Caco-2 (cell line): ENCODE measurements at places on chromosomes 2 and 18.

- no peak for DNase-seq
These were observed 133.4 kb downstream of the NRP2 start for GRCh38 chr2:205815673-205816072.

DNA sequence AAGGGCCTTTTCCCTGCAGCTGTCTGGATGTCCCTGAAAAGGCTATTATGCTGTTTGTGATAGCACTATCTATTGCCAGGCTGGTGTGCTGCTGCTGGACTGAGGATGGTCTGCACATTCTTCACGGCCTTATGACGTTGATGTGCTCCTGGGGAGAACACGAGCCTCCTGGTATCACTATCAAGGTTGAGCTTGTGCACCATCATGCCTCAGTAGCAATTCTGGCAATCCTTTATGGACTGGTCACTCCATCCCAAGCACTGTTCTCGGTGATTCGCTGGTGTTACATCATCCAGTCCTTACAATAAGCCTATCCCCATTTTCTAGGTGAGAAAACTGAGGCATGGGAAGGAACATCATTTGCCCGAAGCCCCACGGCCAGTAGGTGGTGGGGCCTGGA is 18.2 kb upstream of the CCBE1 start:
- no peak for DNase-seq

GRCh38 chr2:208017721-208018120 is 7.6 kb downstream of the PLEKHM3 start:
- DNase-seq = no peak

- DNase-seq = no peak
These were observed 39.3 kb downstream of the TRABD2A start for GRCh38 chr2:84841577-84841976.

DNA sequence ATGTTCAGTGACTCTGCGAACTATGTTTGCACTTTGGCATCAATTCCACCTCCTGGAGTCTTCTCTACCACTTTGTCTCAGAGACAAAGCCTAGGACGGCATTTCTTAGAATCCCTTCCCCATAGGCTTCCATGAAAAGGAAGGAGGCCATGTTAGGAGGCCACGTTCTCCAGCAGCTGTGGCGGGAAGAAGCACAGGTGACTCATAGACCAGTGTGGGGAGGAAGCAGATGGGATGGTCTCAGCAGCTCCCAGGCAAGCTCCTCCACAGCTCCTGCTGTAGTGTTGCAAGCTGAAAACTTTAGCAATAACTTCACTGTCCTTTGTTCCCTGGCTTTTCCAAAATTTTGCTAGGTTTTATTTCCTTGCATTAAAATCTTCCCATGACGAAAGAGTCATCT is 781.3 kb upstream of the ID2 start:
- DNase-seq = no peak

DNA sequence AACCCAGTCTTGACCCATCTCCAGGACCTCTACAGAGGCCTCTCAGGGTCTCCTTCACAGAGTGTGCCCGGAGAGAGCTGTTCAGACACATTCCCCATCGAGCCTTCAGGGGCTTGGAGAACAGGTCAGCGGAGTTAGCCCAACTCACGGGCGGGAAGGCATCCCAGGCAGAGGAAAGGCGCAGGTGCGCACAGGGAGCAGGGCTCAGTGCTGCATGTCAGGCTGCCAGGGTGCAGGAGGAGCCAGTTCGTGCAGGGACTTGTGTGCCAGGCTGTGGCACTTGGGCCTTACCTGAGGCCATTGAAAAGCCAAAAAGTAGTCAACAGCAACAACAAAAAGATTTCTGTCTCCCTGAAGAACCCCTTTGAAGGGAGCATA is 104.0 kb downstream of the ITGB1BP1 start:
- DNase-seq = no peak

DNA sequence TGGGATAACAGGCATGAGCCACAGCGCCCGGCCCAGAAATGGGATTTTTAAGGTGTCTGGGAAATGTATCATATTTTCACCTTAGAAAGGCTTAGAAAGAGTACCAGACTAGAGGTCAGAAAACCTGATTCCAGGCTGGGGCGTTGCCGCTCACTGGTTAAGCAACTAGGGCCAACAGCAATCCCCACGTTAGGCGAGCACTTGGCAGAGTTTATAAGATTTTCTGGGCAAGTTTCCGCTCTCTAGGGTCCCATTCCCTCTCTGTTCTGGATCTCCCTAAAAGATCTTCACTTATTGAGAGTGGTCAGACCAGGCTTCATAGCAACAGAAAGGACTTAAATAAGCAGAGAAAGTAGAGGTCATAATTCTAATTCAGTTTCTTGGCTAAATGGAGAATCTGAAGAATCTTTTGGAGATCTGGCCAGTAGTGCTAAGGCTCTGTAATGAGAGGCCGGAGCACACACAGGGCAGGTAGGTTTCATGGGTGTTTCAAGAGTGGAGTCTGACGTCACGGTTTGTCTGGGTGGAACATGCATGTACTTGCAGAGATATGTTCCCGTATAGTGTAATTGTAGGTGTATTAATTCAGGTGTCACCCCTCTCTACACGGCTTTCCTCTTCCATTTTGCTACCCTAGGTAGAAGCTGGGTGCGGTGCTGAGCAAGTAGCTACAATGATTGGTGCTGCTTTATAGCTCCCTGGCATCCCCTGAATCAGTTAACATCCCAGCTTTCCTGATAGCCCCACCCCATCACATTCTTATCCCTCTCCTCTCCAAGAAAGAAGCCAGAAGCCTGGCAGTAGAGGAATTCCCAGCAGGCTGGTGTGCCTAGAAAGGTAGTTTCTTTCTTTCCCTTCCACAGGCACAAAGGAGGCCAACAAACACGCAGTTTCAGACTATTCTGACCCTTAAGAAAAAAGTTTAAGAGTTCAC is 4.4 kb upstream of the SMAD7 start:
- no peak for DNase-seq

- no peak for DNase-seq
These were observed 878.4 kb downstream of the CPS1 start for GRCh38 chr2:211434773-211435172.

GRCh38 chr2:155021618-155022017 is 323.1 kb downstream of the KCNJ3 start:
- no peak for DNase-seq

DNA sequence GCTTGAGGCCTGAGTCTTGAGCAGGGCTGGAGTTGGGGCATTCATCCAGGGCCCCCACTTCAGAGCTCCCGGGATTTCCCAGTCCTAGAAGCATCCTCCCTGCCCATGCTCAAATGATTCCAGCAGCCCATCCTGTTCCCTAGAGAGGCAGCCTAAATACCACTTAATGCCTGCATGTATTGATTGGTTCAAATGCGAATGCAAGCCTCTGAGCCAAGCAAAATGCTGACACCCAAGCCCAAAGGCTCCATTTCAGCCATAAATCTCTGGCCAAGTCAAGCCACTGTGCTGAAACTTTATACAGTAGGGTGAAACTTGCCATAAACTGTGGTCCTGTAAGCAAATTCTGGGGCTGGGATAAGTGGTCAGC is 279.8 kb downstream of the CLIP4 start:
- no peak for DNase-seq

DNA sequence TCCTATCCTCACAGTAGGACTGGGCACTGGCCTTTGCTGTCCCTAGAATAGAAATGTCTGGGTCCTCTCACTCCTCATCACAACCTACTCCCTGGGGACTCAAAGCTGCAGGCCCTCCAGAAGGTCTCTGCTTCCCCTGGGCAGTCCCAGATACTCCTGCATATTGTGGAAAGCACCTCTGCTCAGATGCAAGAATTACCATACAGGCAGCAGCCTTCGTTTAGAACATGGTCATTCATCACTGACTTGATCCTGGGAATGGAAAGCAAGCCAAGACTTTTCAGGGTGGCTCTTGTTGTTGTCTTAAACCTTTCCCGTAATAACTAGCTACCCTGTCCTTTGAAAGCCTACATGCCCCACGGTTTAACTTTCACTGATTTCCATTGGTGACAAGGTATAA is 53.1 kb upstream of the NPAS2 start:
- no peak for DNase-seq

GRCh38 chr2:162677476-162677875 is 161.1 kb downstream of the KCNH7 start:
- no peak for DNase-seq

DNA sequence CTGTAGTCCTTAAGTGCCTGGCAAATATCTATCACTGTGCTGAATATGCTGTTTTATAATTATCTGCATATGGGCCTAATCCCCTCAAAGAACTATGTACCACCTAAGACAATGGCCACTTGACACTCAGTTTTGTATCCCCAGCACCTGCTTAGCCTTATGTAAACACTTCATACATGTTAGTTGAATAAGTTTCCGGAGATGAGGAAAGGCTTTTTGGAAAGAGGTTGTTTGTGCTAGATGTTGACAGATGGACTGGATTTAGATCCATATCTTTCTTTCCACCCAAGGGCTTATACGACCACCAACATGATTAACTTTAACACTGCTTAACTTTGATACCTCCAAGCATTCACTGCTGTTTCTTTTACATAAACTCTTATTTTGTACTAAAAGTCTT is 63.3 kb downstream of the FAM228A start:
- DNase-seq = no peak

- no peak for DNase-seq
These were observed 160.6 kb upstream of the DOK6 start for GRCh38 chr18:69239849-69240674.
